ENCODE measurements at places on chromosomes 7 and 10.

DNA sequence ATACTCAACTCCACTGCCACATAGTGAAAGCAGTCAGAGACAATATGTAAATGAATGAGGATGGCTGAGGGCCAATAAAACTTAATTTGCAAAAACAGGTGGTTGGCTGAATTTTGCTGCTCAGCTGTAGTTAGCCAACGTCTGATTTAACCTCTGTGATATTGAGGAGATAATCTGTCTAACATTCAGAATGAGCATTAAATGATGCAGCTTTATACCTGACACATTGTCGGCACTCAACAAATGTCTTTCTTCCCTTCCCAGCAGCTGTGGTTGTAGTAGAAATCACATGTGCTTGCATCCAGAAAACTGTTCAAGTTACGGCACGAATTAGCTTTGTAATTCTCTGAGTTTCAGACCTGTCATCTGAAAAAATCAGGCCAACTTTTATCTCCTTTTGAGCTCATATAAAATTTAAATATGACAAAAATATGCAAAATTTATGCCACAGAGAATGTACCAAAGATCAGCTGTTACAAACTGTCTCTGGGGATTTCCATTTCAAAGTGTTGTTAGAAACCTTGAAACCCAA lies 1239.7 kb downstream of the GATA3 start:
- no peak for DNase-seq

- DNase-seq: no peak
Observed at GRCh38 chr10:73408978-73409521, 4.8 kb downstream of the ANXA7 start.

DNA sequence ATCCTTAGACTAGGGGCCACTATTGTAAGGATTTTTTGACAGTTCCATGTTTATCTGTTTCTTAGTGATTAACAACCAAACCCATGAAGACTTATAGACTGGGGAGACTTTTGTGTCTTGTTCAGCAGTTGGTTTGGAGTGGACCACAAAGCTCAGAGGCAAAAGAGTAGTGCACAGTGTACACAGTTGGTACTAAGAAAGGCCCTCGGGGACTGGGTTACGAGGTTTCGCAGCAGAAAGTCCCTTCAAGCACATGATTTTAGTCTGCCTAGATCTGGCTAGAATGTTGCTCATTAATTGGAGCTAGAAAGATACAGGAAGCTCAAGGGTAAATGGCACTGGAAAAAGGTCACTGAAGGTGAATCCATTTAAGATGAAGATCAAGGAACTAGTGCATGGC lies 35.4 kb downstream of the CDK14 start:
- no peak for DNase-seq

GRCh38 chr10:98326621-98327027 lies 58.6 kb upstream of the LOXL4 start:
- no peak for DNase-seq

GRCh38 chr7:37068038-37068437 lies 343.7 kb upstream of the AOAH start:
- no peak for DNase-seq

DNA sequence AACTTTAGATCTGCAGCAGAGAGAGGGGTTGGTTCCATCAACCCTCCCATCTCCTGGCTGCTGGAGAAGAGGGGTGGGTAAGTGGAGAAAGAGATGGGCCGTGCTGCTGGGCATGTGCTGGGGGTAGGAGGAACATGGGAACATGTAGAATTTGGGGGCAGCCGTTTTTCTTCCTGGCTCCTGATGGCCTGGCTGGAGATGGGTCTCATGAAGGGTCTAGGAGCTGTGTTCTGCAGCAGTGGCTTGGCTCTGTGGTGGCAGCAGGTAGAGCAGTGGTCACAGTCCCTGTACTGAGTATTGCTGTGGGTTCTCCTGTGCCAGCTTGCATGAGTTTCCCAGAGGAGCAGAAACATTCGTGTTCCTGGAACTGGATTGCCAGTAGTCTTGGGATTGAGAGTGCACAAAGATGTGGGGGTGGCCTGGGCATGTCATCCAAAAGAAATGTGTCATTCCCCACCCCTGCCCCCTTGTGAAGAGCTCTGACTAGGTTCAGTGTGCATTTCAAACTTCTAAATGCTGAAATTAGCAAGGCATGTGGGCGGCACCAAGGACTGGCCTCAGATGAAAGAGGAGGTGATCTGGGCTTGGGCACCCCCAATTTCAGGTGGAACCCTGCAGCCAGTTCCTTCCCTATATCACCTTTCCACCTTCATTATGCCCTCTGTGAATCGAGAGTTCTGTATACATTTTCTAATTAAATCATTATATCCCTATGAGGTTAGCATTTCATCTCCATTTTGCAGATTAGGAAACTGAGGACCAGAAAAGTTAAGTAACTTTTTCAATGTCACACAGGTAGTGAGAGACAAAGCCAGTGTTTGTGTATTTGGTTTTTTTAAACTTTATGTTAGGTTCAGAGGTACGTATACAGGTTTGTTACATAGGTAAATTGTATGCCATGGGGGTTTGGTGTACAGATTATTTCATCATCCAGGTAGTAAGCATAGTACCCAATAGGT lies 2.1 kb downstream of the CHST3 start:
- DNase-seq: no peak

All from SIG-M5 (cell line).